ENCODE measurements at places on chromosomes 3 and 15.

- no peaks in the 10 kb centered on the region for H3K36me3 ChIP-seq
- H3K4me3 ChIP-seq, result no peak overlapping the region
- no peaks in the 10 kb centered on the region for H3K27me3 ChIP-seq
- peak overlapping the region; percentile 24 for H3K27ac ChIP-seq
- peak; percentile 15 for DNase-seq
Measured at GRCh38 chr3:161171113-161171512, 50.0 kb upstream of the NMD3 start.

- H3K36me3 ChIP-seq, result no peaks in the 10 kb centered on the region
- no peak overlapping the region for H3K4me3 ChIP-seq
- H3K4me1 ChIP-seq, result peaks cover 4% of the 10 kb centered on the region
Measured at GRCh38 chr15:33150431-33150941, 44.0 kb downstream of the FMN1 start.

DNA sequence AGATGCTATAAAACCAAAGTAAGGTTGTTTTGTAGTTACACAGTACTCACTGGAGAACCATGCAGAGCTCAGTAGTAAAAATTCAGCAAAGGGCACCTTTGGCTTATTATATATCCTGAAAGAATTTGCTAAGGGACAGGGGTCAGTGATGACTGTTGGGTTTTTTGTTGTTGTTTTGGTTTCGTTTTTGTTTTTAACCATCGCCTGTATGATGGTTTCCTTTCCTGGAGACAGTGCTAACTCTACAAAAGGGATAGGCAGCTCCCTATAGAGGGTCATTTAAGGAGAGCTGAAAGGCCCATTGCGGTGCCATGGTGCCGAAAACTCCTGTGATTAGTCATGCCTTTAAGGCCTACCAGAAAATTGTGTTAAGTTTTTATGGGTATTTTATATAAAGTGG is 118.2 kb upstream of the GOLIM4 start:
- DNase-seq, result no peak
- no peaks in the 10 kb centered on the region for H3K36me3 ChIP-seq
- H3K27ac ChIP-seq, result no peak overlapping the region
- no peaks in the 10 kb centered on the region for H3K27me3 ChIP-seq
- H3K4me1 ChIP-seq, result no peaks in the 10 kb centered on the region

- H3K36me3 ChIP-seq, result no peaks in the 10 kb centered on the region
- no peak overlapping the region for H3K27ac ChIP-seq
- no peak overlapping the region for H3K4me3 ChIP-seq
Measured at GRCh38 chr3:10723991-10724390, 92.0 kb upstream of the SLC6A11 start.

DNA sequence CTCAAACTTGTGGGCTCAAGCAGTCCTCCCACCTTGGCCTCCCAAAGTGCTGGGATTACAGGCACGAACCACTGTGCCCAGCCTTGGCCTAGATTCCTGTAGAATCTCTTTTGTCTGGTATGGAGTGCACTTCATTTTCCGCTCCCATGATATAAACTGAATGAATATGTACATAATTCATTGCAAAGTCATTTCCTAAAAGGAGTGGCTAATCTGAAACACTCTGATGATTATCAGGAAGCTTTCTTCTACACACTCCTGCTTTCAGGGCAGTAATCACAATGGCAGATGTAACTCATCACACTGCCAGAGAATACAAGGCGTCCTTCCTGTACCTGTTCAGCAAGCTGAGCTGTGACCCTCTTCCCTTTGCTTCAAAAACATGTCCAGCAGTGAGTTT is 28.6 kb downstream of the RLBP1 start:
- H3K4me3 ChIP-seq, result no peak overlapping the region
- H3K27me3 ChIP-seq, result no peaks in the 10 kb centered on the region
- DNase-seq, result no peak
- H3K4me1 ChIP-seq, result peaks cover 14% of the 10 kb centered on the region
- H3K27ac ChIP-seq, result no peak overlapping the region
- H3K36me3 ChIP-seq, result no peaks in the 10 kb centered on the region

DNA sequence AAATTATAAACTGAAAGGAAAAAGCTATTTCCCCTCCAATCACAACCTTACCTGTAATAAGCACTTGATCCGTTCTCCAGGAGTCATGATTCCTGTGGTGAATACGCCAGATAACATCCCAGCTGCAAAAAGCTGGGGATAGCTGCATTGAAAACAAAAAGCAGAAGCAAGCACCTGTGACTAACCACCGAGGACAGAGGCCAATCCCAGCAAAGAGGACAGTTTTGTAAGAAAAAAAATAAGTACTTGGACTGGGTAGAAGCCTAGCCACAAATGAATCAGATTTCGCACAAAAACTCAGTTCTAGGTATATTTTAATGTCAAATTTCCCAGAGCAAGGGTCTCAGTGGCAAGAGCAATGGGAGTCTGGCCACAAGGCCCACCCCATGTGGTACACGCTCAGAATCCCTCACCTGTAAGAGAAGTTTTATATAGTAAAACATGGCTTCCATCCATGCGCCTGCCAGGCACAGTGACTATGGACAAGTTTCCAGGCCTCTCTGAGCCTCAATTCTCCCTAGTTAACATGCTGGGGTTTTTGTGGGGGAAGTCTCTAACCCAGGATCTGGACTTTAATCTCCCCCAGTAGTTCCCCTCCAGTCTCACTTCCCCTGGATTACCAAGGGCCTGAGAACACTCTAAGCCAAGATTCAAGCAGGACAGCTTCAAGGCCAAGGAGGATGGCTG is 19.2 kb downstream of the SLC25A20 start:
- no peaks in the 10 kb centered on the region for H3K4me1 ChIP-seq
- H3K27ac ChIP-seq, result no peak overlapping the region
- H3K4me3 ChIP-seq, result no peak overlapping the region
- no peaks in the 10 kb centered on the region for H3K27me3 ChIP-seq

DNA sequence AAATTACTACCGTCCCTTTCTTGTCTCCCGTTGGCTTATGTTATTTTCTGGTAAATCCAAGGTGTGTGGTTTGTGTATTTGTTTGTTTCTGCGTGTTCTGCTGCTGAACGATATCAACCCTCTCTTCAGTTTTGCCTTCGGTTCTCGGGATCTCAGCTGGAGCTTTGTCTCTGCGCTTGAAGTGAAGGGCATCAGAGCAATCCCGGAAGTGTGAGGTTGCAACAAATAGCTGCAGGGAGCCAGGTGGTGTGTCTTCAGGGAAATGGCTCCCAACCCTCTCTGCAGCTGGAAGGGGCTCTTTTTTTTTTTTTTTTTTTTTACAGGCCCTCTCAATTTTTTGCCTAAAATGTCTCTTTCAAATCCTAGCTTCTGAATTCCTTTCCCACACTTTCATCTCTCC is 116.4 kb upstream of the RGMA start:
- no peak overlapping the region for H3K27ac ChIP-seq
- DNase-seq, result no peak
- no peak overlapping the region for H3K4me3 ChIP-seq
- H3K36me3 ChIP-seq, result no peaks in the 10 kb centered on the region
- H3K4me1 ChIP-seq, result no peaks in the 10 kb centered on the region

- no peaks in the 10 kb centered on the region for H3K36me3 ChIP-seq
- no peak overlapping the region for H3K4me3 ChIP-seq
- H3K27me3 ChIP-seq, result no peaks in the 10 kb centered on the region
- no peak overlapping the region for H3K27ac ChIP-seq
Measured at GRCh38 chr15:74504418-74504817, 36.6 kb upstream of the ARID3B start.

Measured in thyroid gland (tissue), 4 donors.